Nephron progenitor cell (in vitro differentiated cells): ENCODE measurements at places on chromosomes 11 and 22.

DNA sequence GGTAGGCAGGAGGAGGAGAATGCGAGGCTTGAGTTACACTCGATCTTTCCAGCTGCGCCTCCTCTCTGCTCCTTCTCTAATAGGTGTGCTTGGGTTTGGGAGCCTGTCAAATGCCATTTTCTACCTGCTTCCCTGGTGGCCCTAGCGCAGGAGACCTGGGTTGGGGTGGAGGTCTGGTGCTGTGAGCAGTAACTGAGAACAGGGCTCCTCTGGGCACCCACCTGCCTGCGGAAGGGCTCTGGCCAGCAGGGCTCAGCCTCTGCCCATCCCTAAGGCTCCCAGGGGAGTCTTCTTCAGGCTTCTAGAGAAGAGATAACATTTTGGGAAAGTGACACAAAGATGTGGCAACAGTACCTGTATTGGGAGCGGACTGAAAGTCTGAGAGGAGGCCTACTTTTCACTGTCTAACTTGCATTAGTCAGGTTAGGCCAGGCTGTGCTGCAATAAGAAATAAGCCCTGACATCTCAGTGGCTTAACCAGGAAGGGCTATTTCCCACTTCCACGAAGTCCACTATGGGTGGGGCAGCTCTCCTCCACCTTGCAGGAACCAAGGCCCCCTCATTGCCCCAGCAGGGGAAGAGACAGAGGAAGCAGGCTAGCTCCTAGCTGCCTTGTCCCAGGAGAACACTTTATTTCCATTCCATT is 7.7 kb upstream of the LTO1 start:
- DNase-seq, result no peak

GRCh38 chr11:61092280-61092766 is 10.0 kb upstream of the CD5 start:
- DNase-seq, result no peak

GRCh38 chr11:134797411-134798089 is 385.5 kb upstream of the B3GAT1 start:
- DNase-seq, result no peak

DNA sequence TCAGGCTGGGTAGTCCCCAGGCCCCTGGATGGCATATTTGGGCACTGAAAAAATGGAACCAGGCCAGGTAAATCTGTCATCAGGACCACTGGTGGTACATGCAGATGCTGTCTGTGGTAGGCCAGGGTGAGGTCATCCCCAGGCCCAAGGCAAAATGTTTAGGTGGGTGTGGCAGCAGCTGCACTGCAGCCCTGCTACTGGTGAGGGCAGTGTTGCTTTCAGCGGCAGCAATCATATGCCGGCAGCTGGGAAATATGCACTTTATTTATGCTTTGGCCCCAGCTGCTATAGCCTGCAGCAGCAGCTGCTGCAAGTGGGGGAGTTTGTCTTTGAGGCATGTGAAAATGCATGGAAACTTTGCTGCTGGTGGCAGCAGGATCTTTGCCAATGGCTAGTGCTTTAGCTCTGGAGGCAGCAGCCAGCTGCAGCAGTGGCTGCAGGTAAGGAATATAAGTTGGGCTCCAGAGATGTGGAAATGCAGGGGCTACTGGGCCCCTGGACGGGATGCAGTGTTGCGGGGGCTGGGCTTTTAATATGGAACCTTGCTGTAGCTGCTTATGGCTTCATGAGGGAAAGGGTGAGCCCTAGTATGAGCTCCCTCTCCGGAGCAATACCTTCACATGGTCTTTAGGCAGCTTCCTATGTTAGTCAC is 365.7 kb upstream of the CADM1 start:
- peak; percentile 32 for DNase-seq

DNA sequence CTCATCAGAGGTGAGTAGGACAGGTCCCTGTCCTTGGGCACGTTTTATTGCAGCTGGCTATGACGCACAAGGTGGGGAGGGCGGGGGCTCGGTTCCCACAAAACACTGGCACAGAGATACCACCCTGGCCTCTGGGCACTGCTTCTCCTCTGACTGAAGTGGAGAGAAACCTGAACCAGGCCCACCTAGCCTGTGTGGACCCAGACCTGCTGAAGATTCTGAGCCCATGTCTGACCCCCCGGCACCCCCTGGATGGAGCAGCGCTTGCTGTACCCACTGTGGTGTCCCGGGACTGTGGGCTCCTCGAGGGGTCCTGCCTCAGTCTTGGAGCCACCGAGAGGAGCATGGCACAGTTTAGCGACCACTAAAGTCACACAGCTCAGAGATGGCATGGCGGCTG is 72.6 kb downstream of the PARVB start:
- no peak for DNase-seq

DNA sequence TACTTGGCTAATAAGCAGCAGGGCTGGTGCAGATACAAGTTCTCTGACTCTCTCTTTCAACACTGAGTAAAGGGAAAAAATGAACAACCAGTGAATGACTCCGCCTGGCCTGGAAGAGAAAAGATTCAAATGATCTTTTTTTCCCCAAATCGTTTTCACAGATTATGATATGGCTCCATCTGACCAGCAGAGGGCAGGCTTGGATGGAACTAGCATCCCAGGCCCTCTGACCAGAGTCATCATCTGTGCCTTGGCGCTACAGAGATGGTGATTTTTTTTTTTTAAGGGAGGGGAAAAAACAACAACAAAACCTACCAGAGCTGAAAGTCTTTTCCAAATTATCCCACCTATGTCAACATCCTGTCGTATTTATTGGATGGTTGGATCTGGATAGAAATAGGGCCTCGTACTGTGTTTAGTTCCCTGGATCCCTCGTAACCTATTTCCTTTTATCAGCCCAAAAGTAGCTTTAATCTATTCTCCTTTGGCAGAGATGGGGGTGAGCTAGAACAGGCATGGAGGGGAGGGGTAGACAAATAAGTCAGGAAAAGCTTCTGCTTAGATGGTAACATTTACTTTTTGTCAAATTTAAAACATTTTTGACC is 69.7 kb downstream of the PRSS23 start:
- DNase-seq, result peak; percentile 70

- DNase-seq, result no peak
Observed at GRCh38 chr11:34243600-34244464, 114.0 kb downstream of the ABTB2 start.

- DNase-seq, result no peak
Observed at GRCh38 chr11:35006389-35007128, 90.1 kb downstream of the PDHX start.

- no peak for DNase-seq
Observed at GRCh38 chr11:59267196-59267595, 54.5 kb upstream of the MPEG1 start.

DNA sequence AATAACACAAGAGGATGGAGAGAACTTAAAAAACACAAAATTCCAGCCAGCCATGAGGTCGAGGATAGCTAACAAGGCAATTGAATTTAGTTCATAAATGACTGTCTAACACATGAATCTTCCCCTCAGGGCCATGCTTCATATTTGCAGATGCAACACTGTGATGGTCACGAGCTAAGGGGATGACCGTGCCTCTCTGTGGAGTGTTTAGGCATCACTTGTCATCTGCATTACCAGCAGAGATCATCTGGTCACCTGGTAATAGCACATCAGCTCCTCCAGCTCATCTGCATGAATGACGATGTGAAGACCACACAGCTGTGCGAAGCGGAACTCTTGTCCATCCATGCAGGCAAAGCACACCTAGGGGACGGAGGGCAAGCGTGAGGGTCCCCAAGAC is 20.9 kb upstream of the SLC25A1 start:
- no peak for DNase-seq

DNA sequence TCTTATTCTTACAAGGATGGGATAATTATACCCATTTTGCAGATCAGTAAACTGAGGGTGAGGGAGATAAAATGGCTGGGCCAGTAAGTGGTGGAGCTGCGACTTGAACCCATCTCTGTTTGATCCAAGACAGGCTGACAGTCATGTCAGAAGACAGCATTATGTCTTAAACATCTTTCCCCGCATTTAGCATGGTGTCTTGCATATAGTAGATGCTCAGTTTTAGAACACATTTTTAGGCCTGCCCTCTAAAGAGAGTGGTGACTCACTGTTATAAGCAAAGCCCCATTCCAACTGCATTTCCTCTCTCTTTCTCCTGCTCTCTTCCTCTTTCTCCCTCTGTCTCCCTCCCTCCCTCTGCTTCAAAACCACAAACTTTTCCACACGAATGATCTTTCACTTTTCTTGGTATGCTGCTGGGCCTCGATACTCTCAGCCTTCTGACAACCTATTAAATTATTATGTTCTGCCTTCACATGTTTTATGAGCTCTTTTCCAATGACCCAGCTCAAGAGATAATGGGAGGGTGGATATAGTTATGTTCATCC is 25.2 kb downstream of the CWC15 start:
- no peak for DNase-seq

DNA sequence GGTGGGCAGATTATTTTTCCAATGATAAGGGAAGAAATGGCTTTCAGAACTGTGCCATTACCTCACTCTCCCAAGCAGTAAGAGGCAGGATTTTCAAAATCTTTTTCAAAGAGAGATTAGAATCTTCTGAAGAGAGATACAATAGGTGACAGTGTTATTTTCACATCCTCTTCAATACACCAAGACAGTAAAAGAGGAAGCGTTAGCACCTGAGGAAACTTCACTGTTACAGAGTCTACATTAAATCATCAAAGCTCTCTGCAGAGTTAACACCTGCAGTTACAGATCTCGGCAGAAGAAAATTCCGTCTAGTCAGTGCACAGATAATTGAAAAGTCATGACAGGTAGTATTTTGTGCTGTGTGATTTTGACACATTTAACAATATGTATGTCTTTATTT is 144.9 kb downstream of the PGR start:
- no peak for DNase-seq

GRCh38 chr11:75159151-75159953 is 8.4 kb downstream of the SLCO2B1 start:
- no peak for DNase-seq
